MG63 (cell line): ENCODE measurements at places on chromosomes 2 and 18. TPM values are rescaled to one million over a fixed set of nuclear protein-coding genes. Genes with fewer than 3 reads are reported as not detected.

- DNase-seq, result no peak
These were observed at the start of gene SULT1C3 for GRCh38 chr2:108239786-108240185. TSS of gene SULT1C3 (plus strand) at chr2:108239968. CDS start at chr2:108247195, 7,227 bp downstream.

DNA sequence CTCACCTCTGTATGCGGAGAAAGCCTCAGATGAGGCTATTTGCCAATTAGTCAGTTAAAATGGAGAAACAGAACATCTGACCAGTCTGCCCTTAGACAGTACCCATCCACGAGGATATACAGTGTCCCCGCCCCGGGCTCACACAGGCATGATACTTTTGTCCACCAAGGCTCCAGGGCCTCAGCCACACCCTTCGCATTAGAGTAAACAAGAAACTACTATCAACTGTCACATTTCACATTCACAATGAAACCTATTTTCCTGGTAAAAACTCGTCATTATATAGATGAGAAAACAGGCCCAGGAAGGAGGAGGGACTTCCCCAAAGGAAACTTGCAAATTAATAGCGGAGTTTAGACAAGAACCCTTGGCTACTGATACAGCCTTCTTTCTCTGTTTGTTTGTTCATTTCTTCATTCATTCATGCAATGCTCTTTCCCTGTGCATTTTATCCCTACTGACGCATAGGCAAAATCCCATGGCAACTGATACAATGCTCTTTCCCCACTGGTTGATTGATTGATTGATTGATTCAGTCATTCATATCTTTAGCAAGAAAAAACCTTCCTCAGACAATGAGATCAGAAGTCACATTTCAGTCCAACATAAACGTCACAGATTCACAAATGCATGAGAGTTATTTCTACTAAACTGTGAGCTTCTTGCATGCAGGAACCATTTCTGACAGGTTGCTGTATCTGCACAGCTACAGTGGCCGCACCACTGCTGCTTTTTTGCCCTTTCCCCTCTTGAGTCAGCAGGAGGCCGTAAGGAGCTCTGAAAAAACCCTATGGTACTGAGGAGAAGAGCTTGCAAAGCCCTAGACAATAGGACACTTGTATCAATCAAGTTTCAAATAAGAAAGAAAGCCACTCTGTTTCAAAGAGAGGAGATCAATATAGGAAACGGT is 777.1 kb downstream of the RNF144A start:
- no peak for DNase-seq

DNA sequence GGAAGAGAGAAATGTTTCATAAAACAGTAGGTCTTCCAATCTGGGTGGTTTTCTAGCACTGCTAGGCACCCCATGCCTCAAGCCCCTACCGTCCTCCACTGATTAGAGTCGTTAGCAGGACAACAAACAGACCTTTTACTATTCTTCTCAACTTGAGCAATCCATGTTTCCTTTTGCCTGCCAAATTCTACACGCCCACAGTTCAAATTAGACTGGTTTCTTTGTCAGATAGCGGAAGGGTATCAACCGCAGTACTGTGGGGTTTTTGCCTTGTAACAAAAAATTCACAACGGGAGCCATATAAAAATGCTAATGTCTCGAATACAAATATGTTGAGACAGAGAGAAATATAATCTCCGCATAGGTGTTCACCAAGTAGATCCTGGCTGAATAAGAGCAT is 59.9 kb downstream of the VIT start:
- DNase-seq, result no peak

DNA sequence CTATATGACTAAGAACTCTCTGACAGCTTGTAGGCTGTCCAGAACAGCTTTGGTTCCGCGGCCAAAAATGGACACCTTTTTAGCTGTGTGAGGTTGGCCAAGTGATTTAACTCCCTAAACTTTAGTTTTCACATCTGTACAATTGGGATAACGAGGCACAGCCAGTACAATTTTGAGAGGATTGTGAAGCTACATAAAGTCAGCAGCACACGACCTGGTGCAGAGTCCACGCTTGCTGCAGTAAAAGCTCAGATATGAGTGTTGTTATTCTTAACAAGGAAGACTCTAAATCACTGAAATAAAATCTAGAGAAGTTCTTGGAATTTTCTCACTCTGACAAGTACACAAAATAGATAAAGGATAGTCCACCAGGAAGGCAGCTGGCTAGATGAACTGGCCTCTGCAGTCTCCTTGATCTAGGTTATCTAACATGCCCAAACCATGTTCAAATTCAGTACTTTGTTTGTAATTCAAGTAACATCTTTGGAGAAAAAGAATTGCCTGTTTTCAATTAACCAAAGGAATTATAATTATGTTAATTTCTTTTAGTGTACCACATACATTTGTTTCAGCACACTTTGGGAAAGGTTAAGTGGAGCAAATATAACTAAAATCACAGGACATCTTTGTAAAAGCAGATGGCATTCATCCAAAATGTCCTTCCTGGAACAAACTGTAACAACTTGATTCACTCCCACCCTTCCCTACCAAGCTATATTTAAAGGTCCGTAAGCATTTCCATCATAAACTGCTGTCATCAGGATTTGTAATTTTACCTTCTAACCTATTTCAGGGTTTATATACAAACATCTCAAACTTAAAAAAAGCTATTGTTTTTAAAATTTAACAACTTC is 201.7 kb upstream of the STK17B start:
- DNase-seq, result no peak

DNA sequence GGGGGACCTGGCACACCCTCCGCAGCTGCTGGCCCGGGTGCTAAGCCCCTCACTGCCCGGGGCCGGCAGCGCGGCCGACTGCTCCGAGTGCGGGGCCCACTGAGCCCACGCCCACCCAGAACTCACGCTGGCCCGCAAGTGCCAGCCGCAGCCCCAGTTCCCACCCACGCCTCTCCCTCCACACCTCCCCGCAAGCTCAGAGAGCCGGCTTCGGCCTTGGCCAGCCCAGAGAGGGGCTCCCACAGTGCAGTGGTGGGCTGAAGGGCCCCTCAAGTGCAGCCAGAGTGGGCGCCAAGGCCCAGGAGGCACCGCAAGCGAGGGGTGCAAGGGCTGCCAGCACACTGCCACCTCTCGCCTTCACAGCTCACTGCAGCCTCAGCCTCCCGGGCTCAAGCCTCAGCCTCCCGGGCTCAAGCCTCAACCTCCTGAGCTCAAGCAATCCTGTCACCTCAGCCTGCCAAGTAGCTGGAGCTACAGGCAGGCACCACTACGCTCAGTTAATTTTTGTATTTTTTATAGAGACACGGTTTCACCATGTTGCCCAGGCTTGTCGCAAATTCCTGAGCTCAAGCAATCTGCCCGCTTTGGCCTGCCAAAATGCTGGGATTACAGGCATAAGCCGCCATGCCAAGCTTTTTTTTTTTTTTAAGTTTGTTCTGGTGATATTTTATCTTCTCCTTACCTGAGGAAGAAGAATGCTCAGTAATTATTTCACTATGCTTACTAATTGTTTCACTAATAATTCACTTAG is 71.7 kb upstream of the CDCA7 start:
- DNase-seq, result no peak

- peak; percentile 72 for DNase-seq
These were observed 28.0 kb upstream of the SCYGR1 start for GRCh38 chr2:227415538-227416424.

GRCh38 chr2:236719192-236719635 is 149.6 kb downstream of the ACKR3 start:
- no peak for DNase-seq

DNA sequence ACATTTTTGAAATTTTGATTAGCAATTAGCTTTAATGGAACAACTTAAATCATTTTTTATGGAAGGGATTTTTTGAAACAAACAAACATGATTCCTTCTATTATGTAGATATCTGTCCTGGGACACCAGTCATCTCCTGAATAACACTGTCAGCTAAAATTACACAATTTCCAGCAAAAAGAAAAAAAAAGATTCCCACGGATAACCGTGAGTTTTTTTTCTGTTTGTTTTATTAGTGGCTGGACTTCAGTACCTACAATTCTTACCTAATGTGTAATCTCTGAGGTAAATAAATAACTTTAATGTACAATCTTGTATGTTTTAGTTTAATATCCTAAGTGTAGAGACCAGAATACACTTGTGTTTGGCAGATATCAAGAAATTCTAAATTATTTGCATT is 126.6 kb upstream of the KYNU start:
- DNase-seq, result no peak

DNA sequence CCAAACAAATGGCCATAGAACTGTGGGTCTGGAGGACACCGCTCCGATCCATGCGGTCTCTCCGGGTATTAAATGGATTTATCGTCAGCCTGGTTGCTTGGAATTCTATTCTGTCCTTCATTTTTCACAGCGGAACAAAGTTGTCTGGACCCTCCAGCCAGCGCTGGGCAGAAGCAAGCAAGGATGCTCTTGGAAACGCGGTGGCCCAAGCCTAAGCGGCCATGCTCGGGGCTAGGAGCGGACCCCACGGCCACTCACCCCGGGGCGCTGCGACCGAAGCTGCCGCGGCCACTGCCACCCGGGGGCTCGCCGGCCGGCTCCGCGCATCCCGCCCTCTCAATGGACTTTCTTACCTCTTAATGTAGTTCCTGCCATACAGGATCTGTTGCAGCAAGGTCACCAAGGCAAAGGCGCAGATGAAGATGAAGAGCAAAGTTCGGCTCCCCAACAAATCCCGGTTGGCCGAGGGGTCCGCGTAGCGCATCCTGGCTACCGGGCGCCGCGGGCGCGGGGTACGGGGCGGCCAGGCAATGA is 761 bp downstream of the ST8SIA5 start:
- no peak for DNase-seq

- DNase-seq, result peak; percentile 35
These were observed 56.5 kb downstream of the EMX1 start for GRCh38 chr2:72973566-72974435.

- no peak for DNase-seq
These were observed 55.2 kb downstream of the PARD6G start for GRCh38 chr18:80191907-80192652.

DNA sequence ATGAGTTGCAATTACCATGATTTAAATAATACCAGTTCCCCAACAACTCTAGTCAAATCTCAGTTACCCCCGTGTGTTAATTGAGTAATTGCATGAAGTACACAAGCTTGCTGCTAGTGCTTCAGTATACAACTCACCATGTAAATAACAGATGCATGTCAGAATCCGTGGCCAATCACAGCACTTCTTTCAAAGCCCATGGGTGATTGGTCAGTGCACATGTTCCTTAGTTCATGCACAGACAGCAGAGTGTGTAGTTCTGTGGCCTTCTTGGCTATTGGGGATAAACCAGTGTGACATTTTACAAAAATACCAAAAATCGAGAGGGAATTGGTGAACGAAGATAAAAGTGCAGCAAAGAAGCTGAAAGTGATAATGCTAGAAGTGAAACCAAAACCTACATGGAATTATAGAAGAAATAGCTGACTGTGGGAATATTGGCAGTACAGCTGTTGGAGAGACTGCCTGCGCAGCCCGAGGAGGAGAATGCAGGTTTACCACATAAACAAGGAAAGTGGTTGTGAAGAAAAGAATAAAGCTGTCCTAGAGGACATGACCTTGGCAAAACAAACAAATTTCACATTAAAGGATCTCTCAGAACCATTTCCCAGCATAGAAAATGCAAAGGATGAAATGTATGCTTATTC is 59.4 kb downstream of the NEDD4L start:
- DNase-seq, result no peak

DNA sequence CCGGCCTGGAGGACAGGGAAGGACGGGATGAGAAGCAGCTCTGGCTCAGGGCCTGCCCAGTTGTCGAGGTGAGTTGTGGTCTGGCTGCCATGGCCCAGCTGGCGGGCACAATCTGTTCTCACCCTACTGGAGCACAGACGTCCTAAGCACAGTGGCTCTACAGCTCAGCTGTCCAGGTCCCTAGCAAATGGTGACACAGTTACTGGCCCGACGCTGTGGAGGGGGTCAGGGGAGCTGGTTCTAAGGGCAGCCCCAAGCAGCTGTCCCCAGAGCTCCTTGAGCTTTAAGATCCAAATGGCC is 32.9 kb downstream of the KCNK3 start:
- DNase-seq, result no peak

- no peak for DNase-seq
These were observed 22.8 kb upstream of the LYPD1 start for GRCh38 chr2:132692816-132693215.

DNA sequence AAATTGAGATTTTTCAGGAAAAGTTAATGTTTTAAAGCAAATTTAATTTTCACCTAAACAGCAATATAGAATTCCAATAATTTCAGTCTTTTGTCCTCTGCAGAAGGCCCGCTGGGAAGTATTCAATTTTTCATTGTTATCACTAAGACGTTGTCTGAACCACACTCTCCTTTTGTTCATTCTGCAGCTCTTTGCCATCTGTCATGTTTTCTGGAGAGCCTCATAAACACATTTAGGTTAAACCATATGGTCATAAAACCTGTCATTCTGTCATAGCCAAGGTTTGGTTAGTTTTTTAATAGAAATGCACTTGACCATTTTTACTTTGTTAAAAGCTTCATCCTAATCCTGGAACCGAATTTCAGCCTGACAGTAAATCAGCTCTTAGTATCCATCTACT is 54.0 kb upstream of the PGAP1 start:
- DNase-seq, result no peak

DNA sequence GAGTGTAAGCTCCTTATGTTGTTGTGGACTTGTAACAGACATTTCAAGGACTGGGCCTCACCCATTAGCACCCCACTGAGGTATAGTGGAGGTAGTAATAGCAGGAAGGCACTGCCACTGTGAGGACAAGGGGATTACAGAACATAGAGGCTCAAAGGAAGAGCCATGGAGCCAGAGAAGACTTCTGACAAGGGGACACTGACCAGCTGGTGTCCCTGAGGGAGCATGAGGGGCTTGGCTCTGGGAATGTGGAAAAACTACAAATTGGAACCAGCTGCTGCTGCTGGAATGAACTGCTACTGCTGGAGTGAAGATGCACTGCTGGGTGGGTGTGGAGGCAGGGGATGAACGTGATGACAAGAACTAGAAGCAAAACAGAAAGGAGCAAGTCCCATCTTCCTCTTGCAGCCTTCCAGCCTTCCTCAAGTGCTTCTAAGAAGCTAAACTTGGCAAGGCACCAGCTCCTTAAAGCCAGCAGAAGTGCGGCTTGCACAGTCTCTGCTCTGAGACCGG is 167.3 kb upstream of the NOSTRIN start:
- no peak for DNase-seq

DNA sequence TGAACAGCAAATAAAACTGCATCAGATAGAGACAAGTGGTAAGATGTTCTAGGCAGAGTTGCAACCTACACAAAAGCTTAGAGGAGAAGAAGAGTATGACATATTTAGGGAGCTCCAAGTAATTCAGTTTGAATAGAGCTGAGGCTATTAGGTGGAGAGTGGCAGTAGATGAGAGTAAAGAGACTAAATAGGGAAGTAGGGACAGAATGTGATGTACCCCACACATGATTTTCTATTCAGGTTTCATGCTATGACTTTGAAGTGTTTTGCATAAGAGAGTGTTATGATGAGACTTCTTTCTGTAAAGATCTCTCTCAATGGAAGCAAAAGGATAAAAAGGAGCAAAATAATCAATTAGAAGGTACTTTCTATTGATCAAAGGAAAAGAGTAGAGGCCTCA is 206.8 kb upstream of the ERBB4 start:
- no peak for DNase-seq

The UGT1A3 gene
- not detected in 2 replicates for total RNA-seq

The SERPINB10 gene
- not detected in 2 replicates for total RNA-seq

The AQP12A gene
- not detected in 2 replicates for total RNA-seq

The ADCY3 gene
- 6.7 and 6.9 TPM in 2 replicates for total RNA-seq

The SIX3 gene
- not detected in 2 replicates for total RNA-seq

The ONECUT2 gene
- total RNA-seq, result 0.02 TPM in 1 of 2 replicates, not detected in the other

The ALPG gene
- not detected in 2 replicates for total RNA-seq

The FARP2 gene
- total RNA-seq, result 35.6 and 37.4 TPM in 2 replicates

The GPR75 gene
- 0.53 TPM in 1 of 2 replicates, not detected in the other for total RNA-seq

The GULP1 gene
- total RNA-seq, result 14.6 and 102 TPM in 2 replicates

The COL4A3 gene
- 0.20 TPM in 1 of 2 replicates, not detected in the other for total RNA-seq

The PKDCC gene
- 24.0 and 36.0 TPM in 2 replicates for total RNA-seq

The SERPINB12 gene
- not detected in 2 replicates for total RNA-seq
